NCI-H1092 treated with DMSO at 0.1 percent for 48 hours (cell line): ENCODE measurements at places on chromosomes 1 and 21.

DNA sequence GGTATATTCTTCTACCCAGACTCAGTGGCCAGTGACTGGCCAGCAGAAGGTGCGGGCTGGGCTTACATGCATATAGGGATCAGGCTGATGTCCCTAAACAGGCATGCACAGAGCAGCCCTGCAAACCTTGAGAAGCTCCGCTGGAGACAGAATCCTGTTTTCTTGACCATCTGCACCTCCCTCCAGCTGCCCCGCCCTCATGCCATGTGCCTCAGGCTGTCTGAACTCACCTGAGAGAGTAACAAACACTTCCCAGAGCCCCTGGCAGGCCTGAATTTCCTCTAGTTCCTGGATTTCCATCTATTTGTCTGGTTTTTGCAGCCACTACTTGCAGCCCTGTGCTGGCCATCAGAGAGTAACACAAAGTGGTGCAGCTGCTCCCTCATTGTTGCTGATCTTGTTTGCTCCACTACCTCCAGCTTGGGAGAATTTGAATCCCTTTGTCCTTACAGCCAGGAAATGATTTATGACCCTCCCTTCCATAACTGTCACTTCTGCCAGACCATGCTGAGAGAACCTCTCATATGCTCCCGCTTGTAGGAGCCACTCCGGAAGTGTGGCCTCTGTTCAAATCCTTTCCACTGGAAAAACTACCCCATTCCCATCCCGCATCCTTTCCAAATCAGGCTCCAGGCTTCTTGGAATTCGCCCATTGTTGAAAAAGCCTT lies 113.6 kb downstream of the NMNAT2 start:
- no peak for DNase-seq

- no peak for DNase-seq
Observed at GRCh38 chr1:63601912-63602311, 8.7 kb downstream of the PGM1 start.

GRCh38 chr1:206580438-206581113 lies 31.7 kb downstream of the EIF2D start:
- DNase-seq: no peak

DNA sequence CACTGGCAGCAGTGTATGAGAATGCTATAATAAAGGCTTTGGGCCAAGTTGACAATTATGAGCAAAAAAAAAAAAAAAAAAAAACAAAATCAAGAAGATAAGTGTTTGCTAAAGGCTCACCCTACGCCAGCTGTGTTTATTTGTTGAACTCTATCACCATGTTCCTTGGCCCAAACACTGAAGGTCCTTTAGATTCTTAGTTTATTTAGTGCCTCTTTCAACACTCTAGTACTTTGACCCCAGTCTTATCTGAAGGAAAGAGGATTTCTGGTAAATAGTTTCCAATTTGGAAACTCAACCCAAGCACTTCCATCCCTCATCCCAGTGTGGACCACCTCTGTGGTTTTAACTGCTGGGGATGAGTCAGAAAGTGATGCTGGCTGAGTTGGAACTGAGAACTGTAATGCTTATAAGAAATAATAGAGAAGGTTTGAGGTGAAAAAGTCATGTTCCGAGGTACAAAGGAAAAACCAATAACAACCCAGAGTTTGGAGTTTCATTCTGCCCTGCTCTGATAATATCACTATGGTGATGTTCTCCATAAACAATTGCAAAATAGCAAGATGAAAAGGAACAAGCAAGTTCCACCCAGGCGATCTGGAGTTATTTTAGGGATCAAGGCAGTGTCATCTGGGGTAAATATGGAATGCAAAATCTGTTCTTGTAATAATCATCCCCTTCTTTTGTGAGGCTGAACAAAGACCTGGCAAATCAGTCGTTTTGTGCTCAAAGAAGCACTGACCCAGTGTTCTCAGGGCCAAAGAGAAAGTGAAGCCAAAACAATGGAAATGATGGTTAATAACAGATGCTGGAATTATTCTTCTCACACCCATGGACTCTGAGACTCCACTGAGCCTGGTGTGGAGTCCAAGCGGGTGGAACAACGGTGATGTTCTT lies 19.7 kb upstream of the CAPZB start:
- no peak for DNase-seq

GRCh38 chr1:168285521-168285790 lies 4.8 kb downstream of the TBX19 start:
- no peak for DNase-seq

GRCh38 chr1:2458687-2459086 lies 17.4 kb upstream of the PLCH2 start:
- no peak for DNase-seq

DNA sequence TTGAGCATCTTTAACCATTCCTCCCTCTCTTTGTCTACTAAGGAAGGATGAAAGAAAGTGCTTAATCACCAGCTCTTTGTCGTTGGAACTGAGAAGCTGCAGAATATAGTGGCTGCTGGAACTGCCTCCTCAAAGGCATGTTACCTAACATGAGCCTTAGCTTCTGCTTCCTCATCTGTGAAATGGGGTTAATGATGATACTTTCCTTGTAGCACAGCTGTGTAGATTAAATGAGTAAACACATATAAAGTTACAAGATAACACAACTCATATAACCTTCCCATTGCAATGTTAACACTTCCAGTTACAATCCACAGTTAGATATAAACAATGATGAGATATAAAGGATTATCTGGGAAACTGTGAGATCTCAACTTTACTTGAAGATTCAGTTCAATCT lies 48.4 kb upstream of the ZNF326 start:
- no peak for DNase-seq

DNA sequence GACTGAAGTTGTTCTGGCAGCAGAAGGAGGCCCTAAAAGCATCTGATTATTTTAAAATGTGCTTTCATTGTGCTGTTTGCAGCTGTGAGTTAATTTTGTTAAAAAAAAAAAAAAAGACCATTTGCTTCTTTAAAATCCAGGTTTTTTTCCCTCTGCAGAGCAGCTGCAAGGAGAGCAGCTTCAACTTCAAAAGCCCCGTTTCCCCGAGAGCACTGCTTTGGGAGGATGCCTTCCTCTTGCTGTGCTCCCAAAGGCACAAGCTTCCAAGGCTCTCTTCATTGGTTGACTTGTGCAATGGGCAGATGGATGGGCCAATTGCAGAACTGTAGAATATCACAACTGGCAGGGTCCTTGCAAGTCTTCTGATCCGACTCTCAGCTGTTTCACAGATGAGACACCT lies 459.2 kb upstream of the PKN2 start:
- no peak for DNase-seq

GRCh38 chr1:217389895-217390294 lies 241.0 kb downstream of the GPATCH2 start:
- no peak for DNase-seq

- peak; percentile 53 for DNase-seq
Observed at GRCh38 chr1:67532452-67533216, 102.4 kb upstream of the SERBP1 start.

- no peak for DNase-seq
Observed at GRCh38 chr1:43066578-43066977, 105.5 kb downstream of the EBNA1BP2 start.

DNA sequence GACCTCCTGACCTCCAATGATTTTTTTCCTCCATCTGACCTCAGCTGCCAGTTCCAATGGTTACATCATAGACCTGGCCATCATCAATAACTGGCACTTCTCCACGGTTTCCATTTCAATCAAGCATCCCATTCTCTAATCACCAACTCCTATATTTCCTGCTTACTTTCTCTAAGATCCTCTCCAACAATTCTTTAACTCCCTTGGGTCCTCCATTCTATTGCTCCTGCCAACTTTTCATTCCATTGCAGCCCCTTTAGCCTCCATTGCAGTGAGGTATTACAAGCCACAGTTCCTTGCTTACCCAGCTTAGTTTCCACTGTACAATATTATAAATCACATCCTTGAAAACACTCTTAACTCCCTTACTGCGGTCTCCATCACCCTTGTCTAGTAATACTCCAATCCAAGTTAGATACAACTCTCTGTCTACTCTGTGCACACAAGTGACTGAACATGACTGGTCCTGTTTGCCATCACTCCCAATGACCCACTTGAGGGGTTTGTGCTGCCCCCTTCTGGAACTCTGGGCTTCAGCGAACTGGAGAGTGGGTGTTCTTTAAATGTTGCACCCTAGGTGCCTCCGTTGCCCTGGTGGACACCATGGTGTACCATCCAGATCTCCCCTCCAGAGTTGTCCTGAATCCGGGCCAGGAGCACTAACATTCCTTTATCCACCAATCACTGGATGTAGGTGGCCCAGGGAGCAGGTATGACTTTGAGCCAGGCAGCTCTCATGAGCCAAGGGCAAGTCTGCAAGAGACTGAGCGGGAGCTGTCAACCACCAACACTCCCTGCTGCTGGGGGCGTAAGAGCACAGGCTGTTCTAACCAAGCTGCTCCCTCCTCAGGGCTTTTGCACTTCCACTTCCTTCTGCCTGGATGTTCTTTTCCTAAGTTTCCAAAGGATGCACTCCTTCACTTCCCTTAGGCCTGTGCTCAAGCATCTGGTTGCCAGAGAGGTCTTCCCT lies 3.7 kb upstream of the FNDC7 start:
- DNase-seq: no peak

GRCh38 chr1:32644426-32644825 lies 5.9 kb downstream of the ZBTB8OS start:
- DNase-seq: no peak

DNA sequence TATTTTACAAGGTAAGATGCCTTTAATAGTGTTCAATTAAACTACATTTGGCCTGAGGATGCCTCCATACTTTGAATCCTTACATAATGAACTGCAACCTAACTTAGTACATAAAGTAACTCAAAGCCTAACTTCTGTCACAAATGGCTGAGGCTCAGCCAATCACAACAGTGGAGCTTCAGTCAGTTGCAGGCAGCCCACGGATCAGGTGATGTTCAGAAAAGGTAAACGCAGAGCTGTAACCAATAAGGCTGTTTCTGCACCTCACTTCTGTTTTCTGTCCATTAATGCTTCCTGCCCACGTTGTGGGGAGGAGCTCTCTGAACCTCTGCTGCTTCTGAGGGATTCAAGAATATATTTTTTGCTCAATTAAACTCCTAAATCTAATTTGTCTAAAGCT lies 94.8 kb upstream of the KIAA0040 start:
- DNase-seq: no peak

GRCh38 chr1:62144238-62144831 lies 50.3 kb upstream of the L1TD1 start:
- peak; percentile 4 for DNase-seq

GRCh38 chr1:12464598-12465056 lies 153.4 kb downstream of the DHRS3 start:
- DNase-seq: no peak

DNA sequence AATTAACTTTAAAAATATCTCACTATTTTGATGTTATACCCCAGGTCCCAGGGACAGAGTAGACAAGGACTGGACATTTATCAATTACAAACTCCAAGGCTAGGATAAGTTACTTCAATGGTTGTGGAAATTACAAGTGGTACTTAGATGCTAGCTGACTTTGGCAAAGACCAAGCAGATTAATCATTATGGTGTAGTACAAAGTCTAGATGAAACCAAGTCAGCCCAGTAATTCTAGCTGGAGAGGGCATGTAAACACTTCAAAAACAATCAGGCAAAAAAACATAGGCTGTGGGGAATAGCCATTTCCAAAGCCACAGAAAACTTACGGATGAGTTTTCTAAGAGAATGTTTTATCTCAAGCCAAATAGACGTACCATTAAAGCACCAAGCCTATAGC lies 124.5 kb downstream of the TSEN15 start:
- peak; percentile 75 for DNase-seq

GRCh38 chr1:227958617-227959324 lies 11.0 kb upstream of the WNT9A start:
- DNase-seq: no peak

DNA sequence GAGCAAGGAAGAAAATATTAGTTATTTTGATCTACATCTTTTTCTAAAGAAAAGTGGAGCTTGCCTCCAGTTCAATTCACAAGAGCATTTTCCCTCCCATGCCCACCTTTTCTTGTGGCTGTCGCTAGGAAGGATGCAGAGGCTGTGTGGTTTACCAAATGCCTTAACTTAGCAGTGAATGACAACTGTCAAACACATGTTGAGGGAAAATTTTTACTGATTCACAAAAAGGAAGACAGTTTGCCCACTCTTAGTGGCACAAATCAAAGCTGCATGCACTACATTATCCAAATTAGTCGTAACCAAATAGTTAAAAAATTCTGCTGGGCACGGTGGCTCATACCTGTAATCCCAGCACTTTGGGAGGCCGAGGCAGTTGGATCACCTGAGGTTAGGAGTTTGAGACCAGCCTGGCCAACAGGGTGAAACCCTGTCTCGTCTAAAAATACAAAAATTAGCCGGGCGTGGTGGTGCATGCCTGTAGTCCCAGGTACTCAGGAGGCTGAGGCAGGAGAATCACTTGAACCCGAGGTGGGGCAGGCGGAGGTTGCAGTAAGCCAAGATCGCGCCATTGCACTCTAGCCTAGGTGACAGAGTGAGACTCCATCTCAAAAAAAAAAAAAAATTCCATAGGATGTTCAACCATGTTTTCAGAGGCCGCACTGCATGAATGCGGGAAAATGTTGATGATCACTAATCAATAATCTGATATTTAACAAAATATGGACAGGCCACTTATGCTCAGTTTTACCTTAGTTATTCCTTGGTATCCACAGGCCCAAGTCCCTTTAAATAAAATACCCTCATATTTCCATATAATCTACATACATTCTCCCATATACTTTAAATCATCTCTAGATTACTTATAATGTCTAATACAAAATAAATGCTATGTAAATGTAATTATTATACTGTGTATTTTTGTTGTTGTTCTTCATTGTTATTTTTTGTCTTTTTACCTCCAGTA lies 9.0 kb downstream of the COX20 start:
- no peak for DNase-seq

- no peak for DNase-seq
Observed at GRCh38 chr21:17781524-17781923, 37.6 kb downstream of the C21orf91 start.

GRCh38 chr1:37813529-37814145 lies 5.6 kb upstream of the YRDC start:
- DNase-seq: no peak

DNA sequence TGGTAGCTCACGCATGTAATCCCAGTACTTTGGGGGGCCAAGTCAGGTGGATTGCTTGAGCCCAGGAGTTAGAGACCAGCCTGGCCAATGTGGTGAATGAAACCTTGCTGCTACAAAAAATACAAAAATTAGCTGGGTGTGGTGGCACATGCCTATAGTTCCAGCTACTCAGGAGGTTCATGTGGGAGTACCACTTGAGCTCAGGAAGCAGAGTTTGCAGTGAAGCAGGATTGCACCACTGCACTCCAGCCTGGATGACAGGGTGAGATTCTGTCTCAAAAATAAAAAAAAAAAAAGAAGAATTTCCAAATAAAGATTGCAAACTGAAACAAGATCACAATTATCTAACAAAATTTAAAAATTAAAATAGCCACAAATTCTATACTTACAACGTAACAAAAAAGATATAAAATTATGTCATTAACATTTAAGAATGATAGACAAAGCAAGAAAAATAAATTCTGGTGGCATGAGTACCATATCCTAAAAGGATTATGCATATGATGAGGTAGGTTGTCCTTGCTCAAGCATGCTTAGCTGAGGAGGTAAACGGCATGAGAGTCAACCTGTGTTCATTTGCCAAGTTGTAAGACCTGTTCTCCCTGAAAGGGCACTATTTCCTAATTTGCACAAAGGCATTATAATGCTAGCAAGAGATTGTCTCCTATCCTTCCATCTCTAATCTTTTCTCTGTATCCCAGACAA lies 20.2 kb downstream of the IPP start:
- DNase-seq: no peak

- DNase-seq: no peak
Observed at GRCh38 chr1:228925691-228926090, 190.4 kb downstream of the RHOU start.
